ENCODE measurements at places on chromosomes 6 and 20.

GRCh38 chr6:82507112-82507511 is 143.5 kb downstream of the TPBG start:
- no peak for DNase-seq

DNA sequence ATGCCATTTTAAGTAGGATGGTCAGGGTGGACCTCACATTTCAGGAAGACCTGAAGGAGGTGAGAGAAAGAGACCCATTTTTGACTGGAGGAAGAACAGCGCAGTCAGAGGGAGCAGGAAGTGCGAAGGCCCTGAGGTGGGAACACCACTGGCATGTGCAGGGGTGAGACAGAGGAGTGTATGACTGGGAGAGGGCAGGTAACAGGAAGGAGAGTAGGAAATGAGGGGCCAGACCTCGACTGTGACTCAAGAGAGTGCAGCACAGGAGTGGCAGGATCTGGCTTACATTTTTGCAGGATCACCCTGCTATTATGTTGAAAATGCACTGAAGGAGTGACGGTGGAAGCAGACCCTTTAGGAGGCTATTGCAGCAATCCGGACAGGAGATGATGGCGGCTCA is 117.7 kb upstream of the CDYL start:
- no peak for DNase-seq

- no peak for DNase-seq
Observed at GRCh38 chr20:47660602-47660905, 124.7 kb downstream of the SULF2 start.

GRCh38 chr6:46795816-46796215 is 2.6 kb downstream of the MEP1A start:
- DNase-seq: no peak

- peak; percentile 66 for DNase-seq
Observed at GRCh38 chr20:15491575-15491974, 1081.7 kb downstream of the KIF16B start.

DNA sequence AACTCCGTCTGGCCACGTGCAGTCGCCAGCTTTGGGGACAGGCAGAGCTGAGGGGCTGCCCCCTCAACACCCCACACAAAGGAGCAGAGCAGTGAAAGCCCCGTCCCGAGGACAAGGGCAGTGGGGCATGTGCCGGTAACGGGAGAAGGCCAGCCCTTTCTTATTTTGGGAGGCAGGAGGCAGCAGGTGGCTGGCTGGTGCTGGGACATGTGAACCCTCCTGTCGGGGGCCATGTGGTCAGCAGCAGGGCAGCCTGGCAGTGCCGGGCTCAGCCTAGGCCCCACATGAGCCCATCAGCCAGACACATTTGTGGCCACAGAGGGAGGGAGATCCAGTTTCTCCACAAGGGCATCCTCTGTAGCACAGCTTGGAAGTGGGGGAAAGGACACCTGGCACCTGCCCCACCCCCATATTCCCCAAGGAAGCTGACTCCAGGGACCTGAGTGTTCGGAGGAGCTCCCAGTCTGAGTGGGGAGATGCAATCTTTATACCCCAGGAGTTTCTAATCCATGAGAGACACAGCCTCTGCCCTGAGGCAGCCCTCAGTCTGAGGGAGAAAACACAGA is 137.6 kb downstream of the MRPL14 start:
- DNase-seq: peak; percentile 37

- DNase-seq: no peak
Observed at GRCh38 chr20:45044601-45045000, 56.3 kb downstream of the KCNS1 start.

DNA sequence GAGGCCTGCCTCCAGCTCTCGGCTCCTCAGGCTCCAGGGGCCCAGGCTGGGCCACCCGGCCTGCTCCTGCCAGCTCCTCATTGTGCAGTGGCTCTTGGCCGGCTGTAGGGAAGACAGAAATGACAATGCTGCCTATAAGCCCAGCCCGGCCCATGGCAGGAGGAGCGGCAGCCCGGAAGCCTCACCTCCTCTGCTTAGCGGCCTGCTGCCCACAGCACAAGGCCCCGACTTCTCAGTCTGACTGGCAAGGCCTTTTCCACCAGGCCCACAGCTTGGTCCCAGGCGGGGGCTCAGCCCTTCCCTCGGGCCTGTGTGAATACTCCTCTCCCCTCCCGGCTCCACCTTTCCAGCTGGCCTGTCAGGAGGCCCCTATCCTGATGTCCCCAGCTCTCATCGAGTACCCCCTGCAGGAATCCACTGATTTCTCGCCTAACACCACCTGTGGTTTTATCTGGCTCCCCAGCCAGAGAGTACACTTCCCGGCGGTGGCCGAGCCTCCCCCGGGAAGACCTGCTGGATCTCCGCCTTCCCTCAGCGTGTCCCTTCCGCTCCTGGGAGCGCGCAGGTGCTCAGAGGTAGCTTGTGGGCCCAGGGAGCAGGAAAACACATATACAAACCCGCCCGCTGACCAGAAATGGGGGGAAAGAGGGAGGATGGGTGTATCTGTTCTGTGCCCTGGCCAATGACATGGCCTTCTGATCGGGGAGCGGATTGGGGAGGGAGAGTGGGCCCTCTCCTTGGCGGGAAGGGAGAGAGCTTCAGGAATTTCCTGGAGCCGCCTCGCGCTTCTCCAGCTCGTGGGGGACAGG is 963 bp downstream of the DDRGK1 start:
- DNase-seq: peak; percentile 52

DNA sequence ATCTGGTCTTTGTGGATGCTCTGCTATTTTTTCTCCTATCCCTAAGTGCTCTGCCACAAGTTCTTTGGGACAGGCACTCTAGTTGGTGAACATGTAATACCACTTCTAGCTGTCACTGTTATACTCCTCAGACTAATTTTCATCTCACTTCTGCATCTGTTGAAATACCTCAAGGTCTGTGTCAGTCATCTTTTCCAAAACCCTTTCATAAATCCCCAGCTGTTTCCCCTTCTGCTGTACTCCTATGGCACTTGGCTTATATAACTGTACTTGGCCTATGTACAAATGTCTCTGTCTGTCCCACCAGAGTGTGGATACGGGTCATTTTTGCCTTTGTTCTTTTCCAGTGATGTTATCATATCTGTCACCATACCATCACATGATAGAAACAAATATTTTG is 124.2 kb downstream of the FHL5 start:
- peak; percentile 17 for DNase-seq

GRCh38 chr6:11848852-11849731 is 70.5 kb upstream of the ADTRP start:
- DNase-seq: peak; percentile 1

- DNase-seq: no peak
Observed at GRCh38 chr6:107656883-107657282, 167.0 kb downstream of the SOBP start.

DNA sequence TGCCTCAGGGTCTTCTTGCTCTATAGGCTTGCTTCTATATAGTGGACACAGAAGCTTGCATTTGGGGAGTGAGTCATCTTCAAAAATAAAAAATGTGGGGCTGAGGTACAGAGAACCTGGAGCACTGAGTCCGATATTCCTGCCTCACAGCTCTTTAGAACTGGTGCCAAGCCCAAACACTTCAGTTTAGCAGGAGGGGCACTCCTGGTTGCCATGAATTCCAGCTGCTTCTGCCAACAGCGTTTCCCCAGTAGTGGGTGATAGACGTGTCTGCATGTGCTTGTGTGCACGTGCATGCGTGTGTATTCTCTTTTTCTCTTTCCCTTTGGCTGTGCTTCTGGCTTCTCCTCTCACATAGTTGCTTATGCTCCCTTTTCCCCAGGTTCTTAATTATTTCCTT is 11.9 kb downstream of the DNPH1 start:
- DNase-seq: no peak

- DNase-seq: no peak
Observed at GRCh38 chr20:52404671-52405070, 213.1 kb upstream of the ZFP64 start.

DNA sequence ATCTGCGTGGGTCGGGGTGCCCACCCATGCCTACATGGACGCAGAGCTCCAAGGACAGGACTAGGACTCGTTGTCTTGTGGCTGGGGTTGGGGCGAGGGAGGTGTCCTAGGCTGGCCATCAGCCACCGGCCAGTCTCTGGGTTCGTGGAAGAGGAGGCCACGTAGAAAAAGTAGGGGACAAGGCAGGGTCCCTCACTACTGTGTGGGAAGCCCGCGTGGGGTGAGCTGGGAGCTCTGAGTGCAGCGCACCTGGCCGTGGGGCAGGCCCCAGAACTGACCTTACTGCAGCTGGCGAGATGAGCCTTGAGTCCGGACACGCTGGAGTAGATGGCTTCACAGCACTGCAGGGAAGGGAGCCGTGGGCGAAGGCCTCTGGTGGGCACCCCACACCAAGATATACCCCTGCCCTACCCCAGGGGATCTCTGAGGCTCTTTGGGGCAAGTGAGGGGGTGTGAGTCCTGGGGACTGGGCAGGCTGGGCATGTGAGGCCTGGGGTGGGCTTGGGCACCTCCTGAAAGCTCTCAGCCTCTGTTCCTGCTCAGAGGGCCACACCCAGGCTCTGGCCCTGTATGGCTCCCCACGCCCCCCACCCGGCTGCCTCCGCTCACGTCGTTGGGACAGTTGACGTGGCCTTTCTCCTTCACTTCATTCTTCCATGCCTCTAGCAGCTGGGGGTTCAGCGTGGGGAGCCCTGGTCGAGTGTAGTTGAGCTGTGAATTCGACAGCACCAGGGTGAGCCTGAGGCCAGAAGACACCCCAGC is 5.6 kb upstream of the UCKL1 start:
- no peak for DNase-seq

DNA sequence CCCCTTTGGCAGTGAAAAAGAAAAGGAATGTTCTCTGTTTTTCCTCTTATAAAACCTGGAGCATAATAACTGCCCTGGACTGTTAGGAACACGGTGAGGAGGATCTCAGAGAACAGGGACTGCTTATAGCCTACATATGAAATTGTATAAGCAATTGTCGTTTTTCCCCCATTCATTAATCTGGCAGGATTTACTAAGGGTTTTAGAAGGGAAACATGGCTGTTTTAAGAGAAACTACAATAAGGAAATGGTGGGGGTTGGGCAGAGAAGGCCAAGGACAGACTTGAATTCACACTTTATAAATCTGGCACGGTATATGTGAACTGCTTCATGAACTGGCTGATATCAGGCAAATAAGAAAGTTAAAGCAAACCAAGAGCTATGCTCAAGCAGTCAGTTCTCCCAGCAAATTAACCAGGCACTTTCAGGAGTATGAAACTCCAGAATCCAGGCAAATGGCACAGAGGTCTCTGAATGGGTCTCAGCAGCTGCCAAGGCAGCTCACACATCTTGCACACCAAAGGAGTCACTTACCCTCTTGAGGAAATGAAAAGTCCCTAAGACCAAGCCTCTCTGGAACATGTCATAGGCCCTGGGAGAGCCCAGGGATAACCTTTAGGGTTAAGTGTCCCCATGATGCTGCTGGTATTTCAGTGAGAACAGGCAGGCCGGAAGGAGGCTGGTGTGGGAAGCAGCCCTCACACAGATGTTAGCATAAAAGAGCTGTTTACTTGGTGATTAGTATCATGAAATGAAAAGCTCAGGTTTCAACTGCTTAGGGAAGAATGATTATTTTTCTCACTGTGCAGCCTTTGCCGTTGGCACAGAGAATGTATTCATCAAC is 260.5 kb upstream of the MARCKS start:
- peak; percentile 88 for DNase-seq

DNA sequence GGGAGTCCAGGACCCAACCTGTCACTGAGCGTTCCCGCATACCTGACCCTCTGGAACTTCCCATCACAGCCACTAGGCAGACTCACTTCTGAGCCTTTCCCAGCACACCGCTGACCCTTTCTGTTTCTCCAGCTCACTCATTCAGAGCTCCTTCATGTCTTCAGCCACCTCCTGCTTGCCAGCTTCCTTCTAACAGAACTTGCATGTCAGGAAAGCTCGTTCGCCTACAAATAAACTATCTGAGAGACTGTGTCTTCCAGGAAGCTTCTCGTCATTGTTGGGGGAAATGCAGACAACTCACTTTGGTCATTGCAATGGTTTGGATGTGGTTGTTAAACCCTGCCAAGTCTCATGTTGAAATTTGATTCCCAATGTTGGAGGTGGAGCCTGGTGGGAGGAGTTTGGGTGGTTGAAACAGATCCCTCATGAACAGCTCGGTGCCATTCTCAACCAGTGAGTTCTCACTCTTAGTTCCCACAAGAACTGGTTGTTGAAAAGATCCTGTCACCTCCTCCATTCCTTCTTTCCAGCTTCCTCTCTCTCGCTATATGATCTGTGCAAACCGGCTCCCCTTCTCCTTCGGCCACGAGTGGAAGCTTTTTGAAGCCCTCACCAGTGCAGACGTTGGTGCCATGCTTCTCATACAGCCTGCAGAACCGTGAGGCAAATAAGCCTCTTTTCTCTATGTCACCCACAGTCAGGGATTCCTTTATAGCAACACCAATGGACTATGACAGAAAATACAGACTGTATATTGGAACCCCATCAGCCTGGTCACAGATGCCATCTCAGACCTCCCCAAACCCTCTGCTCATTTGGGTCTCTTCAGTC is 1.4 kb upstream of the MUC21 start:
- DNase-seq: no peak

DNA sequence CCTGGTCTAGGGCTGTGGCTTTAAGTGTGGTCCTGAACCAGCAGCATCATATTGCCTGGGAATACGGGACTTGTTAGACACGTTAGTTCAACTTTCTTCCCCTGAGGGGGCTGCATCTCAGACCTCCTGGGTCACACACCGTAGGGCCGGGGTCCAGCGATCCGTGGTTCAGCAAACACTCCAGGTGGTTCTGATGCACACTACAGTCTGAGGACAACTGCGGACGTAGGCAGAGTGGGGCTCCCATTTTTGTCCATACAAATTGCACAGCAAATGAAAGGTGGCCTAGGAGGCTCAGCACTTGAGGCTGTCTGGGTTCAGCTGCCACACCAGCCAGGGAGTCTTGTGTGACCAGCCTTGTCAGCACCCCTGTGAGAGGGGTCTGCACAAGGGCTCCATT is 233.1 kb downstream of the QKI start:
- DNase-seq: no peak

- no peak for DNase-seq
Observed at GRCh38 chr6:79546186-79546585, 9.0 kb upstream of the LCA5 start.

DNA sequence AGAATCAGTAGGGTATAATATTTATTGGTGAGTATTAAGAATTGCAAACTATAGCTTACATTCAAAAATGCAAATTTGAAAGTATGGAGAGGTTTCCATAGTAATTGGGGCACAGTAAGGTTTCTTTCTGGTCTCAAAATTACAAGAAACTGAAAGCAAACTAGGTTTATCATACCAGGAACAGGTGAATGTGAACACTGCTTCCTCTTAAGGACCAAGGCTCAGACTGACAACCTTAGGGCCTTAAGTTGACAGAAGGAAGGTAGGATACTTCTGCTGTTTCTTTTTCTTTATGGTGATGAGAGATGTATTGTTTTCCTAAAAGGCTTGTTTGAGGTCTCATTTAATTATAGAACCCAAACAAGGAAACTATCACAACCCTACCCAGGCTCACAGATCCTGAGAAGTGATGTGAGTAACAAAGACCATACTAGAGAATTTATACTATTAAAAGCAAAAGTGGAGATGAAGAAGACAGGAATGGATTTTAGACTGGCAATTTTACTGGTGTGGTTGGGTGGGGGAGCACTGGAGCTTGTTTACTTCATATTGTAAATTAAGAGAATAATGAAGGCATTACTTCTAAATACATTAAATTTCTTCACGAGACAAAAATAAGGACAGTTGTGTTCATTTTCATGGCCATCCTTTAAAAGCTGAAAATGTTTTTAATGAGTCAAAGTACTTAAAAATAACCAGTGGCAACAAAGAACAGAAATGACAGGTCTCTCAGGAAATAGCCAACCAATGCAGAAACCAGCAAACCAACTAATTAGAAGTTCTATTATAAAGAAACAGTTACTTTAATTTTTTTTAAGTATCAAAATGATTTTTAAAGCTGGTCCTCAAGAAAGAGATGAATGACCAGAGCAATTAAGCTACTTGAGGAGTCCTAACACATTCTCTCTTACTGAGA is 21.3 kb downstream of the STAU1 start:
- DNase-seq: no peak

Data from NCI-H2171 (cell line).